KG1 (cell line): ENCODE measurements at places on chromosomes 2 and 18.

DNA sequence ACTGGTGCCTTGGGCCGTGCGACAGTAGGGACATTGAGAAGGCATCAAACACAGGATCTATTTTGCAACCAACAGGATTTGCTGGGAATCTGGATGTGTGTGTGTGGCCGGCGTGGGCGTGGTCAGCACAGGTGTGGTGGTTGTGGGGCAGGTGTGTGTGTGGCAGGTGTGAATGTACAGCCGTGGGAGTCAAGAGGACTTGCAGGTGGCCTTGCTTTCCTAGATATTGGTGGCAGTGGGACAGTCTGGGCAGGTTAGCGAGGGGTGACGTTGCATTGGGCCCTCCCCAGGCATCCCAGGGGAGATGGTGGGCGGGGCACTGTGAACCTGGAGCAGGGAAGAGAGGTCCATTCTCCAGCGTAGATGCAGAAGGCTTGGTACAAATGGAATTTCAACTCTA, 3.2 kb upstream of the LIMS2 start:
- DNase-seq, result no peak

- DNase-seq, result no peak
These were observed 73.6 kb downstream of the ZNF521 start for GRCh38 chr18:25278394-25278793.

GRCh38 chr2:136424112-136424511, 306.2 kb upstream of the CXCR4 start:
- DNase-seq, result no peak

DNA sequence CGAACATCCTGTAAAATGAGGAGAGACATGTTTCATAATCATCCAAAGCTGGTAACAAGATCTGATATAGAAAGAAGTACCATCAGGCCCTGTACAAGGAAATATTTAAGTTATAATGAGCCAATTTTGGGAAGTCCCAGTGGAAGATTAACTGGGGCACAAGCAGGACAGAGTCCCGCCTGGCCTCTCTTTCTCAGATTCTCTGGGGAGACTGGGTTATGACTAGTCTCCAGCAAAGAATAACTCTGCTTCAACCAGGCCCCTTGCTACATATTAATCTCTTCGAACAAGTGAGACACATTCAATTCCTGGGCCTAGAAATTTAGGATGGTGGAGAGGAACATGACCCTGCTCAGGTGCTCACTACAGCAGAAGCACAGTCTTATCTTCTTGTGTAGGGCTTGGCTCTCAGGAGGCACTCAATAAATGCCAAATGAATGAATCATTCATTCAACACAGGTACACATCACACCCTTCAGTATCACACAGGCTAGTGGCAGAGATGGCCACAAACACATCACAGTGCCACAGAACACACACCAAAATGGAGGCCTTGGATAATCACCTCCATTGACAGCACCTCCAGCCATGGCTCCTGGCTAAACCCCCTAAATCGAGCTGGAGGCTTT, 46.4 kb upstream of the RNF152 start:
- no peak for DNase-seq

GRCh38 chr2:32422133-32422532, 65.3 kb downstream of the BIRC6 start:
- DNase-seq, result no peak

- DNase-seq, result no peak
These were observed 28.6 kb downstream of the PCBP1 start for GRCh38 chr2:70115646-70116442.

GRCh38 chr2:53148221-53148620, 619.4 kb upstream of the CHAC2 start:
- no peak for DNase-seq

DNA sequence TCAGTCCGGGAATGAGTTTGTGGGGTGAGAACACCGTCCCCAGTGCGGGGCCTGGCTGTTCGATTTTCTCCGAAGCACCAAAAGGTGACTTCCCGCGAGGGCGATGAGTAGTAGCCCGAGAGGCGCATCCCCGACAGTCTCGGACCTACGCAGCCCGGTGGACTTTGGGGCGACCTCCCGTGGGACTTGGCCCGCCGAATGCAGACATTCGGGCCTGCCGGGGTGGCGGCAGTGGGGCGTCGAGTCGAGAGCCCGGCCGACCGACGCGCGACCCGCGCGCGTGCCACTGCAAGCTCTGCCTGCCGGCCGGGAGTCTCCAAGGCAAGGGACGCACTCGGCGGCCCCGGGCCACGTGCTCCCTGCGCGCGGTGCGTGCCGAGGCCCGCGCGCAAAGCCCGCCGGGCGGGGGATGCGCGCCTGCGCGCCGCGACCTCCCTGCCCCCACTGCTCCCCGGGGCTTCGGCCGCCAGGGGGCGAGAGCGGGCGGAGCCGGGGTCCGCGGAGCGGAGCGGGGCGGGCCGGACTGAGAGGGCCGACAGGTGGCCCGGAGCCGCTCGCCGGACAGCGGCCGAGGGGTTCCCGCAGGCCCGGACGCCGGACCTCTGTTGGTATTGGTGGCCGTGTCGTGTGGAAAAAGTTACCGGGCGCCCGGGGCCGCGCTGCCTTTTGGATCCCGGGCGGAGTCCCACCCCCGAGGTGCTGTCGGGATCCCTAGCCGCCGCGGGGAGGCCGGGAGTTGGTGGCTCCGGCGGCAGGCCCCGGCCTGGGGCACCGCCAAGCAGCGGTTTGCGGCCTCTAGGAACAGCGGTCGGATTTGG, 1.9 kb downstream of the PTMA start:
- peak; percentile 61 for DNase-seq

GRCh38 chr2:63530704-63531279, 57.5 kb downstream of the WDPCP start:
- DNase-seq, result no peak
